ENCODE measurements at places on chromosomes 11 and 22.

GRCh38 chr22:42591987-42592386 is 22.7 kb downstream of the POLDIP3 start:
- DNase-seq: no peak

- no peak for DNase-seq
Measured at GRCh38 chr11:62446091-62446490, 27.3 kb downstream of the SCGB1A1 start.

DNA sequence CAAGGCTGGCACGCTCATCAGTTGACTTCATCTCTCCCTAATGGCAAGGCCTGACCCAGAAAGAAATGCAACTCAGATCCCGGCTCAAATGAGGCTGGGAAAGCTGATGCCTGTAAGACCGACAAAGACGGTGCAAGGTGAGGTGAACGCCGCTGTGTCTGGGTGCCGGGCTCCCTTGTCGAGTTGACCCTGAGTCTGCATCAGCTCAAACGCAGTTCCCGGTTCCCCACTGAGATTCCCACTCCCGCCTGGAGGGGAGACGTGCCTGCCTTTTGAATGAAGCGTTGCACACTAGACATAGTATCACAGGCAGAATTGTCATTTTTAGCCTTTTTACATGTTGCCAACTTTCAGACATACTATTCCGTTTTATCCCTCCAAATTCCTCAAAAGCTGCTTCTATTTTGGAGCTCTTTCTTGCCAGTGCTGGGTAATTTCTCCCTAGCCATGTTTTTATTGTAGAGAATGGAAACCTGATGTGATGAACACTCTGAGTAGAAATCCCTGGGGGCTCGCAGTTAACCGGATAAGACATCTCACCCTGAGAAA is 831 bp upstream of the TP53AIP1 start:
- no peak for DNase-seq

DNA sequence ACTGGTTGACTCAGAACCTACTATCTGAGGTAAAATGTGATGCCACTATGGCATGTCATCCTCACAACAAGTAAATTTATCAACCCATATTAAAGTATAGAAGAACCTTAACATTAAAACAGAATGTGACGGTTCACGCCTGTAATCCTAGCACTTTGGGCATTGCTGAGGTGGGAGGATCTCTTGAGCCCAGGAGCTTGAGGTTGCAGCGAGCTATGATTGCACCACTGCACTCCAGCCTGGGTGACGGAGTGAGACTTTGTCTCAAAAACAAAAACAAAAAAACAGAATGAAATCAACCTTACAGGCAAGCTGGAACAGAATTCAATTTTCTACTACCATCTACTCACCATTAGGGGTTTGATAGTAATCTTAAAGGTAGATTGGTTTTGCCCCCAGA is 86.2 kb downstream of the PLEKHA7 start:
- no peak for DNase-seq

DNA sequence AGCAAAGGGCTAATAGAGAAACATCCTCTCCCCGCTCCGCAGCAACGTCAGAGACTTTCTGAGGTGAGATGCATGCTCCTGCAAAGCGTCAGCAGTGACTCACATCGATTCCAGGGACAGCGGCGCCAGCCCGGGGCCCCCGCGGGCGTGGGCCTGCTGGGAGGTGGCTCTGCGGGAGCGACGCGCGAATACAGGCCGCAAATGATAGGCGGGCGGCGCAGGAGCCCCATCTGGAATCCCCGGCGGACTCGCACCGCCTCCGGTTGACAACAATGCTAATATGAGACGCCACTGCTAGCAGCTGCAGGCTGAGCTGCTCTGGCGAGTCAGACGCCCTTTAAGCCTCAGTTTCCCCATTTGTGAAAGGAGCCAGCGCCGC is 557 bp downstream of the RANGAP1 start:
- peak; percentile 88 for DNase-seq

DNA sequence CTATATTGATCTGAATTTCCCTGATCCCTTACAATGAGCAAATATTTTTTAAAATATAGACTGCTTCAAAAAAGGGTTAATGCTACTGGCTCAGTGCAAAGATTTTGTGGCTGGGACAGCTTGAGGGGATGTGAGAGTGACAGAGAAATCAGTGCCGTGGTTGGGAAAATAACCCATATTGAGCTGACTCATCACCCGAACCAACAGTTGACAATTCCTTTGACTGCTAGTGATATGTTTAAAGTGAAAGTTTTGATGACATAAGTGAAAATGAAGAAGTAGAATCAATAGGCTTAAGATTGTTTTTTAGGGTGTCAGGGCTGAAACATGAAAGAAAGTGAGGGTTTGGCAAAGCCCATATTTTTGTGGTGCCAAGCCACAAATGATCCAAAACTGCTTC is 257.1 kb upstream of the TENM4 start:
- no peak for DNase-seq

DNA sequence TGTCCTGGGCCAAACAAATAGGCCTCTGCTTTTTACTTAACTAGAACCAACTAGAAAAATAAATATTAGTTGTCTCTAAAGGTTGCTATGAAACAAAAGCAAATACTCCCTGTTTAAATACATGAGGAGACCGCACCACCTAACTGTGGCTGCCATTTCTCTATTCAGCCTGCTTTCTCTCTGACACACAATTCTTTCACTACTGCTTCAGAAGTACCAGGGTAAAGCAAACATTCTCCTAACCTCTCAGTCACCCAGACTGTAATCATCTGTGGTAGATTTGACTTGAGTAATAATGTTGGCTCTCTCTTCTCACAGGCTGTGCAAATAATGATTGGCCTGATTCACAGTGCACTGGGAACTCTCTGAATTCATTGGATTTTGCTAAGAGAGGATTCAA is 41.0 kb upstream of the MS4A8 start:
- DNase-seq: no peak

DNA sequence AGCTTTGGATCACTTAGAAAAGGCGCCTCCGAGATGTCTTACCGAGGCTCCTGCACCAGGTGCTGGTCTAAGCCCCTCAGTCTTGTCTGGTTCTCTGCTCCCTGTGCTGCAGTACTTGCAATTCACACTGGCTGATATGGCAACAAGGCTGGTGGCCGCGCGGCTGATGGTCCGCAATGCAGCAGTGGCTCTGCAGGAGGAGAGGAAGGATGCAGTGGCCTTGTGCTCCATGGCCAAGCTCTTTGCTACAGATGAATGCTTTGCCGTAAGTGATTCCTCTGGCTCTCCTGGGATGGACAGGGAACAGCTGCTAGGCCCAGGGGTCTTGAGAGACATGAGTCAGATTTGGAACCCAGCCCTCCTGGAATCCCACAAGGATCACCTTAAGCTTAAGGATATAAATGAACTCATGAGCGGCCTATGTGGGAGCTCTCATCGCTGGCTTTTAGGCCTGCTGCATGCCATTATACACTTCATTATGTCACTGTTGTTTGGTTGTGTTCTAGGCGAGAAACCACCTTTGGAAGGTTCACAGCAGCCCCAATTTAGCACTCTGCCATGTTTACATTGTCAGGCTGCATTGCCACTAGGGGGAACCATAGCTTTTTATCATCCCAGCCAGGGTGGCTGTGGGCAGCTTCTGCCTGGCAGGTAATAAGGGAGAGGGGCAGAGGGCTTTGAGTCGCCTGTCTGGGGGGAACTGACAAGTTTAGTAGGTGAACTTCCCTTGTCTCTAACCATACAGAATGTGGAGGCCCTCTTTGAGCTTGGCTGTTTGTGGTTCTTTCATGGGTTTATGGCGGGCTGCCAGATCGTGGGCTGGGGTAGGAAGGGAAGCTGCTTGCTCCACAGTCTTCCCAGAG is 8.5 kb downstream of the ACAD8 start:
- no peak for DNase-seq

DNA sequence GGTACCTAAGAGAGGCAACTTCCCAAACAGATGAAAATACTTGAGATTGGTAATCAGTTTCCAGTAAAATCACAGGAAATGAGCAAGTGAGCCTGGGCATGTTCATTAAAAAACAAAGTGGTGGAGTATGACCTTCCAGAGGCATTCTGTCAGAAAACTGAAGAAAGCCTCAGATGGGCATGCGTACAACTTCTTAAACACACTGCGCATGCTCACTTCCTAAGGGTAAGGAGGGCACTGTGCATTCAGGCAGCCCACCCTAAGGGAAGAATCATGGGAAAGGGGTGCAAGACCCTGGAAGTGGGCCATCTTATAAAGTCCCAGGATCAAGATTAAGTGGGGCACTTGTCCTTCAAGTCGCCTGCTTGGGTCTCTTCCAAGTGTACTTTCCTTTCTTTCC is 4.0 kb downstream of the OR52K2 start:
- DNase-seq: no peak

DNA sequence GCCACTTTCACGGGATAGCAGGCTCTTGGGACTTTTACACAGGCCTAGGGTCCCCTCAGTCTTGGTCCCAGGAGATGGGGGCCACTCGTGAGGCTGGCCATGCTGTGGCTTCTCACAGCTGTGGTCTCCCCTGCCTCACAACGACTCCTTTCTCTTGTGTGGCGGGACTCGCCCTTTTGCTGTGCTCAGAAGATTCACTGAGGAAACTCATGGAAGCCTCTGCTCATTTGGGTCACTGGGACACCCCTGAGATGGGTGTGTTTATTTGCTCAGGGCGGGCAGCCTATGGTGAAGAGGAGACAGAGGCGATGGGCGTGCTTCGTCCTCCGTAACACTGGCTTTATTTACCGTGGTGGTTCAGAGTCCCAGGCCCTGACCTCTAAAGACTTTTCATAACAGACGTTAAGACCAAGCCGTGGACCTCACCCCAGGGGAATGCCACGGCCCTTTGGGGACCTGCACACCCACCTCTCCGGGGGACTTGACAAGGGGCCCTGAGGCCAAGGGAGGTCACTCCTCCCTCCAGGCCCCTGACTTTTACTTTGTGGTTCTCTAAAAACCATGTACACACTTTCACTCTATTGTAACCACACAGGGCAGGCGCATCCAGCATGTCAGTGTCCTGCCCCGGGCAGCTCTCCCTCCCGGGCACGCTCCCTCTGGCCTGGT is 15.5 kb downstream of the TEF start:
- no peak for DNase-seq

GRCh38 chr11:126817523-126818450 is 182.8 kb downstream of the KIRREL3 start:
- DNase-seq: no peak

- DNase-seq: no peak
Measured at GRCh38 chr11:42271306-42271705, 811.9 kb upstream of the LRRC4C start.

DNA sequence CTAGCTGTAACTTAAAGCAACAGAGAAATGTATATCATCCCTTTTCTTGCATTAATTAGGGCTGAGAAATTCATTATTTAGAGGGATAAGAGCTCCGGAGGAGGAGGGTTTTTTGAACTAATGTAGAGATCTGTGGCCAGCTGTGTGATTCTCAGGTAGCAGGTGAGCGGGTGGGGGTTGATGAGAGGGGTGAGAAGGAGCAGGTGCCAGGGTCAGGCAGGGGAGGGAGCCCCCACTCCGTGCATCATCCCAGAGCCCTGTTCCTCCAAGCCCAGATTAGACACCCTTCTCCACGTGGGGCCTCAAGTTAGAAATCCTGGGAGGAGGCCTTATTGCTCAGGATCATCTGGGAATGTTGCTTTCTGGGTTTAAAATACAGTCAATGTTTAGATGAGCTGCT is 24.9 kb downstream of the ZBTB16 start:
- no peak for DNase-seq

- DNase-seq: no peak
Measured at GRCh38 chr11:45616802-45617549, 48.4 kb downstream of the CHST1 start.

- DNase-seq: no peak
Measured at GRCh38 chr11:103109818-103110388, 677 bp downstream of the DYNC2H1 start.

DNA sequence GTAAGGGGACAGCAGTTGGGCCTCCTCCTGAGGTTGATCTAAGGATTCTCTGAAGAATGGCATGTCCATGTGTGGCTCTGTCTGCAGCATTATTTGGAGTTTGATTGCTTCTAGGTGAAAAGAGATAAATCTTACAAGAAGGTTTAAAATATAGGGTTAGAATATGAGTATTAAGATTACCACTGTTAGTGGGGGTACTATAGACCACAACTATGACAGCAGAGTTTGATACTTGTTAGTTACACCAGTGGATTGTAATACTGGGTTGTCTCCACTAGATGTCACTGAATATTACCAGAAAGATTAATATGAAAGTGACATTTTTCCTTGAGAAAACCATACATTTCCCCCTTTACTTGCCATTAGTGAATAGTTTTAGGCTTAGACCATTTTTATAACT is 47.9 kb downstream of the ZNF280B start:
- no peak for DNase-seq

GRCh38 chr22:30040499-30041260 is 39.6 kb upstream of the HORMAD2 start:
- no peak for DNase-seq

DNA sequence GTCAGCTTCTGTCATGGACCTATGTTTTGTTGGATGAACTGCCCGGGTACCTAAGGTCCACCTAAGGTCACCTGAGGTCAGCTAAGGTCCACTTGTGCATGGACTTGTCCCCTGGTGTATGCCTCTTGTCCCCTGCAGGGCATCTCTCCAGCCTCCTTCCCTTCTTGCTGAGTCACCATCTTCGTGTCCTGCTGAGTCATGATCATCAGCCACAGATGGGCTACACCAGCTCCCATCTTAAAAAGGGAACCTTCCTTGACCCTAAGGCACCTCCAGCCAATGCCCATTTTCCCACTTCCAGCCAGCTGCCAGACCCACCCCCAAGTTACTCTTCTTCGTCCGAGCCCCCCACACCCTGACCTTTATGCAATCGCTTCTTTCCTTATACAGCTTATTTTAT is 544.9 kb downstream of the TBC1D22A start:
- DNase-seq: no peak

DNA sequence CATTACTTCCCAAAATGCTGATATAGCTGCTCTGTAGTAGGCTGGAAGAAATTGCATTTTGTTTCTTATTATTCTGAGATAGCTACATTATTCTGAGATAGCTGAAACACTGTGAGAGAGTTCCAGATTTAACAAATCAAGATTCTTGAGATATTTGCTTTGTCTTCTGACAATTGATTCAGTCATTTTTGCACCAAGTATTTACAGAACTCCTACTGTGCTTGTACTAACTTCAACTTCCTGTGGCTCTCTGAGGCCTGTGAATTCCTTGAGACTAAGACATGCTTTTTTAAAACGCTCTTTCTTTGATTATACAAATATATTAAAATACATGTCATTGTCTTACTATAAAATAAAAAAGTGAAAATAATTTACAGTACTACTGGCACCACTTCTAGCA is 52.7 kb downstream of the USP47 start:
- DNase-seq: no peak

GRCh38 chr11:103987629-103988594 is 48.5 kb upstream of the DDI1 start:
- no peak for DNase-seq

GRCh38 chr11:15854245-15854644 is 502.1 kb downstream of the SOX6 start:
- DNase-seq: no peak
